ENCODE measurements at places on chromosomes 13 and 19.

DNA sequence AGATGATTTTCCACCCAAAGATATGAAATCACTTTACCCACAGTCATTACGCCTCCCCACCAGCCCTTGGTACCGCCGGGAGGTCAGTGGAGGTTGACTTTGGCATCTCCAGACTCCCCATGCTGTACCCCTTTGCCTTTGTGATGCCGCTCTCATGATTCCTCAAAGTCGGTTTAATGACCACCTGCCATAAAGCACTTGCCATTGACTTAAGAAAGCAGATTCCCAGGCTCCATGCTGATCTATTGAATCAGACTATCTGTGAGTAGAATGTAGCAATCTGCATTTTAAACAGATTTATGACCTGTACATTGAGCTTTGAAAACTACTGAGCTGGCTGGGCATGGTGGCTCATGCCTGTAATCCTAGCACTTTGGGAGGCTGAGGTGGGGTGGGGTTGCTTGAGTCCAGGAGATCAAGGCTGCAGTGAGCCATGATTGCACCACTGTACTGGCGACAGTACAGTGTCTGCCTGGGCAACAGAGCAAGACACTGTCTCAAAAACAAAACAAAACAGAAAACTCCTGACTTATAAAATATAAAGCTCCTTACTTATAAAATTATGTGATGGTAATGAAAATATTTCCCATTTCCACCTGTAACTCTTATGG, 235.2 kb downstream of the KLF5 start:
- no peak for DNase-seq

- DNase-seq, result no peak
Measured at GRCh38 chr19:40191836-40192646, 815 bp downstream of the MAP3K10 start.

DNA sequence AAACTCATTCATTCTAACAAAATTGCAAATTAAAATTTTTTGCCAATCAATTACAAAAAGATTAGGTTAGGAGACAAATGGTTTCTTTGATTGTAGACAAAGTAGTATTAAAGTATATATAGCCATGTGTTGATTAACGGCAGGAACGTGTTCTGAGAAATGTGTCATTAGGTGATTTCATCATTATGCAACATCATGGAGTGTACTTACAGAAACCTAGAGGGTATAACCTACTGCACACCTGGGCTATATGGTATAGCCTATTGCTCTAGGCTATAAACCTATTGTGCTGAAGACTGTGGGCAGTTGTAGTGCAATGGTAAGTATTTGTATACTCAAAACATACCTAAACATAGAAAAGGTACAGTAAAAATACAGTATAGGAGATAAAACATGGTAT, 906.8 kb upstream of the SPRY2 start:
- DNase-seq, result no peak

GRCh38 chr19:15372470-15372869, 7.1 kb downstream of the AKAP8 start:
- DNase-seq, result no peak

DNA sequence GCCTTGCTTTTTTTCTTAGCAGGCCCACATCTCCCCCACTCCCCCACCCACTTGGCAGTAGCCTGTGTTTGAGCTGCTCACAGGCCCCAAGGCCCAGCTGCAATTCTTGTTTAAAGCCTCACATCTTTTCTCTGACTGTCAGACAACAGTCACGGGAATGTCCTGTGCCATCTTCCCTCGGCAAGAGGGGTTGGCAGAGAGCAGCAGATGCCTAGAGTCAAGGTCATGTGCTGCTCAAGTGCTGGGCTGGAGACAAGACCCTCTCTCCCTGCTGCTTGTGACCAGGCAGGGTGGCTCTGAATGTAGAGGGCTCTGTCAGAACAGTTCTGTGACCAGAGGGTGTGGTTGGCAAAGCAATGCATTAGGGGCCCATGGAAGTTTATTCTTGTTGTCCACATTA, 47.4 kb downstream of the BBC3 start:
- DNase-seq, result no peak

DNA sequence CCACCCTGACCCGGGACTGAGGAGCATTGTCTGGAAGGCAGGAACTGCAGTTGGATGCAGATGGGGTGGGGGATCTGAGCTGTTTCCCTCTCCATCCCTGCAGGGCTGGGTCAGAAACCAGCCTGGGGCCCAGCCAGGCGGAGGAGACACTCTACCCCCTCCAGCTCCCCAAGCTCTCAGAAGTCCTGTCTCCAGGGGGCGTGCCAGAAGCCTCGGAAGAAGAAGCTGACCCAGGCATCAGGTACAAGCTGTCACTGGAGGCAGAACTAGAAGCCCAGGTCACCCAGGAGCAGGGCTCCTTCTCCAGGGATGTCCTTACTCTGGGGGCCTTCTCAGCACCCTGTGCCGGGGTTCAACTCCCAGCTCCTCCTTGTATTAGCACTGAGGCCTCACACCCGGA, 15.5 kb downstream of the SIX5 start:
- DNase-seq, result no peak

Measured in NCI-H2081 treated with DMSO at 0.1 percent for 48 hours (cell line).